Pons (tissue), 1 donor: ENCODE measurements at places on chromosomes 4 and X.

- DNase-seq = no peak
These were observed 25.6 kb downstream of the SPATA18 start for GRCh38 chr4:52076731-52077130.

GRCh38 chr4:26069218-26069617 lies 155.2 kb downstream of the SMIM20 start:
- DNase-seq = peak; percentile 38

GRCh38 chrX:138858951-138859350 lies 147.4 kb upstream of the FGF13 start:
- no peak for DNase-seq

DNA sequence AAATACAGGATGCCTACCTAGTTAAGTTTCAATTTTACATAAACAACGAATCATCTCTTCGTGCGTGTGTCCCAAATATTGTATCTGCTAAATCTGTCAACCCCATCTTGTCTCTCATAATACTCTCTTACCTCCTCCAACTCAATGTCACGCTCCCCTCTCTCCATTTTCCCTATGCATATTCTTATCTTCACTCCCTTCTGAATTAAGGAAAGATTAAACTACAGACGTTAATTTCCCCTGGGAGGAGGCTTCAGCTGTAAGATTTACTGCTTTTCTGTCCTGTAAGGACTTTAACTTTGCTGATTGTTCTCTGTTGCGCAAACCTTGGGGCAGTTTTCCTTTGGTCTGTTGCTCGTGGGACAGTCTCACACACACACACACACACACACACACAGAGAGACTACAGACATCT lies 455 bp upstream of the ABCB7 start:
- DNase-seq = peak; percentile 42

DNA sequence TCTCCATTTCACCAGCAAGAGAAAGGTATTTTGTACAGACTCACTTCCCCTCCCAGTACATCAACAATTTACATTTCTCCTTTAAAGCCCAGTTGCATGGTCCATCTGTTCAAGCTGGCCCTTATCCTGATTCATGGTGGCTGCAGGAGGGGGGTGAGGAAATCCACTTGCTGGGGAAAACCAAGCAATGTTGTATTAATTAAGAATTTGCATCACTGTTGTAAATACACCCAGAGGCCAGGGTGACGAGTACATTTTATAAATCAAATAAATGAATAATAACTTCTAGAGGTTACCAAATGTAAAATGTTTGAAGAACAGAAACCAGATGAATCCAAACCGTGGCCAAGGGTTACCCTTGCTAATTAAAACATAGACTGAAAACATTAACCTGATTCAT lies 395.9 kb upstream of the INTU start:
- DNase-seq = no peak

DNA sequence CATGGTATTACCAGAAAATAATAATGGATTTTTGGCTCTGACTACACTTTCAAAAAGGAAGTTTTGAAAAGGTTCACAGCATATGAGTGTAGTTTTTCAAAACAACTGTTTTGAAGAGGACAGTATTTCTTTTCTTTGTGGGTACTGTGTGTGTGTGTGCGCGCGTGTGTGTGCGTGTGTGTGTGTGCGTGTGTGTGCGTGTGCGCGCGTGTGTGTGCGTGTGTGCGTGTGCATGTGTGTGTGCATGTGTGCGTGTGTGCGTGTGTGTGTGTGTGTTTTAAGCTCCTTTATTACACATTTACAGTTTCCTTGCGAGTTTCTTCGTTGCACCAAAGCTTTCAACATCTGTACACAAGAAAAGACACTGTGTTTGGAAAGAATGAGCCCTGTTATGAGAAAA lies 755.4 kb downstream of the SH3BGRL start:
- no peak for DNase-seq

- DNase-seq = no peak
These were observed 97.0 kb upstream of the STIM2 start for GRCh38 chr4:26763648-26764047.

DNA sequence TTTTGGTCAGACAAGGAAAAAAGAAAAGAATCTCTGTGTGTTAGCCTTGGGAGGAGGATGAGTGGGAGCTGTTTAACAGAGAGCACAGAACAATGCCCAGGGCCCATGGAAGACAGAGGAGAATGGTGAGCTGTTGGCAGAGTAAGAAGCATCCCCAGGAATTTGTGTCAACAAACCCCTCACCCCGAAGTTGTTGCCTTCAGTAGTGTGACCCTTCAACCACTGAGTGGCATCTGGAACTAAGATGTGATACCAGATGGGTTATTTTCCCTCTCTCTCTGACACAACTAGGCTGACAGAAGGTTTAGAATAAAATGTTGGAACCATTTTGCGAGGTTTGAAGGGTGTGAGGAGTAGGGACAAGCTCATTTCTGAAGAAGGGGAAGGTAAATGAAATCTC lies 25.1 kb downstream of the IGSF1 start:
- DNase-seq = peak; percentile 3
